ENCODE measurements at places on chromosomes 6 and 20. TPM values are rescaled to one million over a fixed set of nuclear protein-coding genes. Genes with fewer than 3 reads are reported as not detected.

- no peaks in the 10 kb centered on the region for H3K36me3 ChIP-seq
- DNase-seq: no peak
- no peak overlapping the region for H3K4me3 ChIP-seq
- no peaks in the 10 kb centered on the region for H3K4me1 ChIP-seq
- no peaks in the 10 kb centered on the region for H3K27me3 ChIP-seq
Observed at GRCh38 chr20:47262365-47263013, 94.0 kb downstream of the ZMYND8 start.

- H3K4me3 ChIP-seq: no peak overlapping the region
- DNase-seq: no peak
- H3K36me3 ChIP-seq: no peaks in the 10 kb centered on the region
- no peaks in the 10 kb centered on the region for H3K27me3 ChIP-seq
Observed at GRCh38 chr6:111683749-111684267, 78.1 kb upstream of the TRAF3IP2 start.

DNA sequence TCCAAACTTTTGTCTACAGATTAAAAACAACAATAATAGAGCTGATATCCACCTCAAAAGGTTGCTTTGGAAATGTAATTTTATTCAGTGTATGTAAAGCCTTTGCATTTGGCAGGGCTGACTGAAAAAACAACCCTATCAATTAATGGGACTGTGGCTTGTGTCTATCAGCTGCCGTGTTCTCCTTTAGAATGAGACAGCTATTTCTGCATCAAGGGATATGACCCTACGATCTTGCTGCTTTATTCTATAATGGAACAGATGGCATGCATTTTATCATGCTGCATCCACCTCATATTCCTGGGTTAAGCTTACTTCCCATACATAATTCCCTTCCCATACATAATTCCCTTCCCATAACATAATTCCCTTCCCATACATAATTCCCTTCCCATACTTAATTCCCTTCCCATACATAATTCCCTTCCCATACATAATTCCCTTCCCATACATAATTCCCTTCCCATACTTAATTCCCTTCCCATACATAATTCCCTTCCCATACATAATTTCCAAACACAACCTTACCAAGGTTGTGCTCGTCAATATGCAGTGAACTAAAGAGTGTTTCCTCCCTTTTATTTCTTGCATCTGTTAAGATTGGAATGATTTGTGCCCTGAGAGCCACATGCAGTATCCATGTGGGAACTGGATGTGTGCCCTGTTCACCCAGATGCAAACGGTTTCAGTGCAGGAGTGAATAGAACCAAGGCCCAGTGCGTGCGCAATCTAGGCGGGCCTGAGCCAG lies 26.8 kb downstream of the SERPINB6 start:
- H3K36me3 ChIP-seq: peaks cover 10% of the 10 kb centered on the region
- DNase-seq: no peak
- H3K27me3 ChIP-seq: no peaks in the 10 kb centered on the region
- H3K4me1 ChIP-seq: no peaks in the 10 kb centered on the region
- no peak overlapping the region for H3K4me3 ChIP-seq

- H3K27me3 ChIP-seq: no peaks in the 10 kb centered on the region
- DNase-seq: no peak
- no peaks in the 10 kb centered on the region for H3K4me1 ChIP-seq
- H3K36me3 ChIP-seq: no peaks in the 10 kb centered on the region
- no peak overlapping the region for H3K27ac ChIP-seq
Observed at GRCh38 chr6:42224222-42225028, 6.8 kb upstream of the MRPS10 start.

DNA sequence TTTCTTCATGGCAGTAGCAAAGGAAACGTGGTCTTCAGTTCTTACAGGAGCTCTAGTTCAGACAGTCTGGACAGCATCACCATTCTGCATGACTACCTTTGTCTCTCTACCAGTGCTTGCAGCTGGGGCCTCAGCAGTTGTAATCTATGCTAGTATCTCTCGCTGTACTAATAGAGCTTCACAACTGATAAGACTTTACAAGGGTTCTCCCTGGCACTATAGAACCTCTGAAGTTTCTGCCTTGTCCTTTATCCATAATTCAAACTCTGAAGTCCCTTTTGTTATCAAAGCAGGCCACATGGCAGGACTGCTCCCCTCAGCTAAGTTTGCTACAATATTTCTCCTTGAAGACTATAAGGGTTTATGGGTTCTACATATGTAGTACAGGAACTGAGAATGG lies 842.1 kb upstream of the ADGRB3 start:
- H3K4me1 ChIP-seq: no peaks in the 10 kb centered on the region
- H3K27me3 ChIP-seq: no peaks in the 10 kb centered on the region
- H3K4me3 ChIP-seq: no peak overlapping the region
- H3K36me3 ChIP-seq: no peaks in the 10 kb centered on the region

GRCh38 chr20:59785669-59785959 lies 147.8 kb downstream of the SYCP2 start:
- no peaks in the 10 kb centered on the region for H3K27me3 ChIP-seq
- H3K27ac ChIP-seq: no peak overlapping the region
- H3K4me1 ChIP-seq: no peaks in the 10 kb centered on the region
- no peak for DNase-seq
- no peak overlapping the region for H3K4me3 ChIP-seq

- DNase-seq: no peak
- no peak overlapping the region for H3K4me3 ChIP-seq
- H3K4me1 ChIP-seq: no peaks in the 10 kb centered on the region
- no peak overlapping the region for H3K27ac ChIP-seq
- no peaks in the 10 kb centered on the region for H3K36me3 ChIP-seq
Observed at GRCh38 chr6:165726290-165726875, 63.3 kb upstream of the PDE10A start.

Gene SOBP
- 15.8 TPM for total RNA-seq

- no peaks in the 10 kb centered on the region for H3K36me3 ChIP-seq
- H3K4me3 ChIP-seq: no peak overlapping the region
- no peaks in the 10 kb centered on the region for H3K4me1 ChIP-seq
- H3K27me3 ChIP-seq: no peaks in the 10 kb centered on the region
- no peak overlapping the region for H3K27ac ChIP-seq
Observed at GRCh38 chr6:117573006-117573680, 29.2 kb downstream of the GOPC start.
